Metanephros (tissue), 2 donors: ENCODE measurements at places on chromosomes 6 and 20. TPM values are rescaled to one million over a fixed set of nuclear protein-coding genes. Genes with fewer than 3 reads are reported as not detected.

WFDC12 gene
- total RNA-seq = not detected

ZC3H12D gene
- 1.3 TPM for total RNA-seq

TULP1 gene
- 3.1 TPM for total RNA-seq

TINAG gene
- 17.2 TPM for total RNA-seq

FAM83C gene
- not detected for total RNA-seq

MEI4 gene
- total RNA-seq = 1.2 TPM

TOMM6 gene
- 68.5 TPM for total RNA-seq

MCHR2 gene
- not detected for total RNA-seq

SYCP2 gene
- 8.4 TPM for total RNA-seq

IMPG1 gene
- total RNA-seq = 0.64 TPM

MTHFD1L gene
- total RNA-seq = 17.6 TPM

BPIFB1 gene
- not detected for total RNA-seq

PLA2G7 gene
- total RNA-seq = 2.0 TPM

VARS1 gene
- total RNA-seq = 38.8 TPM

BMP5 gene
- 4.9 TPM for total RNA-seq

BMP2 gene
- 24.1 TPM for total RNA-seq

POM121L2 gene
- total RNA-seq = not detected

OR2J2 gene
- total RNA-seq = 0.12 TPM

KCNG1 gene
- 5.8 TPM for total RNA-seq

HLA-DRB5 gene
- total RNA-seq = 1.8 TPM

CAGE1 gene
- total RNA-seq = not detected

UST gene
- total RNA-seq = 12.3 TPM

SIRPA gene
- 17.6 TPM for total RNA-seq

PREP gene
- total RNA-seq = 25.4 TPM

PRPH2 gene
- total RNA-seq = 3.9 TPM

USP49 gene
- 9.1 TPM for total RNA-seq

PTCHD4 gene
- total RNA-seq = 2.1 TPM

GFRAL gene
- total RNA-seq = not detected

C6orf58 gene
- total RNA-seq = not detected

PRR18 gene
- total RNA-seq = 0.18 TPM

SALL4 gene
- total RNA-seq = 7.7 TPM

MAP1LC3A gene
- 42.6 TPM for total RNA-seq

FAXC gene
- total RNA-seq = 2.4 TPM

TRIM31 gene
- not detected for total RNA-seq

LKAAEAR1 gene
- total RNA-seq = 1.1 TPM

ZSWIM3 gene
- 4.8 TPM for total RNA-seq

LYRM2 gene
- total RNA-seq = 16.9 TPM

OOEP gene
- total RNA-seq = not detected

TPD52L1 gene
- 44.3 TPM for total RNA-seq

SNAI1 gene
- 7.2 TPM for total RNA-seq

SMPDL3A gene
- 13.5 TPM for total RNA-seq

GDAP1L1 gene
- total RNA-seq = not detected

TCF21 gene
- total RNA-seq = 73.6 TPM

MAP7 gene
- 15.8 TPM for total RNA-seq

UNC5CL gene
- 14.6 TPM for total RNA-seq

ISM1 gene
- total RNA-seq = 1.5 TPM

GGTLC1 gene
- total RNA-seq = not detected

PPP1R14C gene
- 17.6 TPM for total RNA-seq

NFYA gene
- 42.5 TPM for total RNA-seq

MLN gene
- 0.53 TPM for total RNA-seq

ANGPT4 gene
- total RNA-seq = 0.12 TPM

SPDEF gene
- total RNA-seq = 0.18 TPM

SCRT2 gene
- total RNA-seq = not detected

HLA-DPA1 gene
- total RNA-seq = 36.2 TPM

NKX2-4 gene
- total RNA-seq = not detected
